Umbilical cord (tissue), 2 donors: ENCODE measurements at places on chromosomes 2 and 18.

DNA sequence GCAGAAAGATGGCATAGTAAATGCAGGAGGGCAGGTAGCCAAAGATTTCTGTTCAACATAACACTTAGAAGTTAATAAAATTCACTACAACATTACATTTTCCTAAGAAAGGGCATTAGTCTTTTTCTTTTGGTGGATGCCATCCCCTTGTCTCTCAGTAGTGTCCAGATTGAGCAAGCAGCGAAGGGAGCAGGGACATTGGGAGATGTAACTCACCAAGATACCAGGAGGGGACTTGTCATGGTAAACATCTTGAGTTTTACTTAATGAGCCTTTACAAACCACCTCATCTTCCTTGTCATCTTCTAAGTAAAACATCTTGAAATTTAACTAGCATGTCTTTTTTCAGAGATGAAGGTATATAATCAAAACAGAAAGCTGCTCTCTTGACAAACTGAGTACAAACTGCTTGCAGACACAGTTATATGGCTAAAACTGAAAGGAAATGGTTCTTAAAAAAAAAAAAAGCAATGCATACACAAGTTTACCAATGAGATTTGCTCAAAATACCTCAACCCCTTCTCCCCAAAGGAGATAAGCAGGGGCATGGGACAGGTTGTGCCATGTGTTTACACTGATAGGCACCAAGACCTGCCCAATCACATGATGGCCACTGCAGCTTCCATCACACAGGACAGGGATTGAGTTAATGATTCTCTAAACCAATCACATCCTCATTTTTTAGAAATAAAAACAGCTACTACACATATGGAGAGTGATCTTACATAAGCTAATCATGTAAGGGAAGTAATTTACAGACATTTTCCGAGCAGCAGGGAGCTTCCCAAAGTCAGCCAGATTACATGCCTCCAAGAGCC lies 30.3 kb downstream of the LPIN2 start:
- DNase-seq = no peak

DNA sequence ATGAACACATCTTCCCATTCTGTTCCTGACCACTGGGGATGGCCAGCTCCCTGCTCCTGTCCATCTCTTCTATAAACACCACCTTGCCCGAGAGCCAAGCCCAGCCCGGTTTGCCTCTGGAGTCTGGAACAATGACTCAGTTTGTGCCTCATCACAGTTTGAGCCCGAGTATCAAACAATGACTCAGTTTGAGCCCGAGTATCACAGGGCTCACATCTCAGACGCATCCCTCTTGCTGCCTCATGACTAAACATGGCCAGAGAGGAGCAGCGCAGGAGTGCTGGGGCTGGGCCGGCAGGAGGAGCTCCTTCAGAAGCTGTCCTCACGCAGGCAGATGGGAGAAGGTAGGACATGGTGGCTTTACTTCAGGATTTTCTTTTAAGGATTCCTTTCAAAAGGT lies 68.7 kb downstream of the PXDN start:
- DNase-seq = peak; percentile 18

- peak; percentile 69 for DNase-seq
Measured at GRCh38 chr18:68666381-68666780, 48.5 kb downstream of the TMX3 start.

DNA sequence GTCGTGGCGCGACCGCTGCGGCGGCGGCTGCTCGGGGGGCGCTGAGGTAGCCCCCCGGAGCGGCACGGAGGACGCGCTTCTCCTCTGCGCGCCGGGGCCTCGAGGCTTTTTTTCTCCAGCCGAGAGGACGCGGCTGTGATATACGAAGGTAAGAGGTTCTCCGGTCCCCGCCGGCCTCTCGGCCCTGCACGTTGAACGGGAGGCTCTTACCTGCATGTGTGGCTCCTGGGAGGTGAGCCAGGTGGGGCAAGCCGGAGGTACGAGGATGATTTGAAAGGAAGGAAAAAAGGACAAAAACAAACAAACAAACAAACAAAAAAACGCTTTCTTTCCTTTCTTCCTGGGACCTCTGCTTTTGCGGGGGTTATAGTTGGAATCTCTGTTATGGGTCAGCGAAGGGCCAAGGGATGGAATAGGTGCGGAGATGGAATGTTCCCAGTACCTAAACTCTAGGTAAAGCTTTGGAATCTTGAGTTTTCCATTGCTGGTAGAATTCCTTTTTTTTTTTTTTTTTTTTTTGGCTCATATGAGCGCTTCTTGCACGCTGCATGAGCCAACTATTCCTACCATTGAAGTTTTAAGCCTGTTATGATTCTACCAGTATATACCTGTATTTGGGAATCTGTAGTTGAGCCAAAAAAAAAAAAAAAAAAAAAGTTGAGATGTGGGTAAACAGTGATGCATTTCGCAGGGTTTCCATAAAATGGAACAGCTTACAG lies 674 bp downstream of the PTPN4 start:
- no peak for DNase-seq

GRCh38 chr2:59798687-59799232 lies 754.7 kb downstream of the BCL11A start:
- no peak for DNase-seq

DNA sequence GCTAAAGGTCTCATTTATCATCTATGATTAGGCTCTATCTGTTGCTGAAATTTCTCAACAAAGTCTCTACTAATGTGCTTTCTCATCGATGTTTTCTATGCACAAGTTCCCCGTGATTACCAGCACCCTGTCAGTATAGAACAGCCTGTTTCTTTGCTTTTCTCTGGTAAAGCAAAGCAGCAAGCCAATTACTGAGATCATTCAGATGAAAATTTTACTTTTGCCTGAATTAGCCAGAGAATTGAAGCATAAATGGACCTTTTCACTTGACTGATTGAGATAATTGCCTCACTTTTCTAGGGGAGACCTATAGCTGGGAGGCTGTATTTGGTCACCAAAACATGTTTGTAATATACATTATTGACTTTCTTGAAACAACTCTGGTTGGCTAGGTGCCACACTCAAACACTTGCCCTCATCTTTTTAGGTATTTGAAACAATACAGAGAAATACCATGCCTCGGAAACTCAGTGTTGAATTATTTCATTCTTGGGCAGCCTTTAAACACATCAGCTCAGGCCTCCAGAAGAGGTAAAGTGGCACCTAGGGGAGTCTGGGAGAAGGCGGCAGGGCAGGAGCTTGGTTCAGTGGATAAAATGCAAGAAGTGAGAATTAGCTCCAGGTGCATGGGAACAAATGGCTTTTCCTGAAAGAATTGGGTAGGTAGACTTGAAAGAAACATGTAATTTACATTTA lies 96.2 kb downstream of the GALNT3 start:
- no peak for DNase-seq

DNA sequence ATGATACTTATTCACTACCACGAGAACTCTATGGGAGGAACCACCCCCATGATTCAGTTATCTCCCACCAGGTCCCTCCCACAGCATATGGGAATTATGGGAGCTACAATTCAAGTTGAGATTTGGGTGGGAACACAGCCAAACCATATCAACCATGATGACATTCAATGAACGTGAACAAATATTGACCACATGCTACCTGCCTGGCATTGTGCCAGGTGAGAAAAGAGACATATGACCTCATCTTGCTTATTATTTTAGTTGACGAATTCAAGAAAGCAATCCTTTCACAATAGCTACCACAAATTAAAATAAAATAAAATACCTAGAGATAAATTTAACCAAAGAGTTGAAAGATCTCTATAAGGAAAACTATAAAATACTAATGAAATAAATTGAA lies 286.5 kb upstream of the CRIM1 start:
- no peak for DNase-seq

DNA sequence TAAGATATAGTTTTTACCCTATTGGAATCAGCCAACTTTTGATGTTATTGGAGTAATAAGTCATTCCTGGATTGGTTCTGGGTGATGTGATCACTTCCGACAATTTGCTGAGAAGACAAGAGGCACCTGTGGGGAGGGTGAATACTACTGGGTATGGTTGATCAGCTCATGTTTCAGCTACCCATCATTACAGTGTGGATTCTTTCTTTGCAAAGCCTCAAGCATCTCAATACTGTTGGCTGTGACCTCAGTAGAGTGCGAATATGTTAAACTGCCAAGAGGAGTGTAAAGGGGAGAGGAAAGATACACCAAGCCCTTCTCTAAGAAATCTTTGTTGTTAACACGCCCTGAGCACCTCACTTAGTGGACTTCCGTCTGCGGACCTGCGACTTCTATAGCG lies 317.7 kb downstream of the TDRD15 start:
- no peak for DNase-seq

- no peak for DNase-seq
Measured at GRCh38 chr2:239502430-239503186, 101.8 kb upstream of the HDAC4 start.

DNA sequence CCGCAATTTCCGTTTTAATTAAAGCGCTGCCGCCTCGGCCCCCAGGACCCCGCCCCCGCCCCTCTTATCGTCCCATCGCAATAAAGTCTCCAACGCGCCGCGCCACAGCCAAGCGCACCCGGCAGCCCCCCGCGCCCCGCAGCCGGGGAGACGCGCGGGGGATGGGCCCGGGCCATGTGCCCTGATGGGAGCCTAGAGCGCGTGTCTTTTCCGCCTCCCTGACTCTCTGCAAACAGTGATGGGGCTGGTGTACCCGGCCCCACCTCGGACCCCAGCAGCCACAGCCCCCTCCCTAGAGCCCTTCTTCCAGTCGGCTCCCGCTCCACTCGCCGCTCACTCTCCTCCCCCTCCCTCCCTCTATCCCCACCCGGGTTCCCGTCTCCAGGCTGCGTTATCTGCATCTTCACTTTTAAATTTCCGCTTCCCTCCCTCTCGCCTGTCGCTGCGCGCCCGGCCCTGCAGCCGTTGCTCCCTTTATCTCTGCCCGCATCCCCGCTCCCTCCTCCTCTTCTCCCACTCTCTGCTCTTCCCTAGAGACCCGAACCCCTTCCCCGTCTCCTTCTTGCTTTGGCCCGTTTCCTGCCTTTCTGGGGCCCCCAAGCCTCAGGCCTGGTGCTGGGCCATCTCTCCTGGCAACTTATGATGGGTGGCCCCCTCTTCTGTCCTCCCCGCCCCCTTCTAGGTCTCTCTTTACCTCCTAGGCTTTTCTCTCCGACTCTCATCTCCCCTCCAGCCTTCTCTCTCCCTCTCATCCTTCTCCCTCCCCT lies 524 bp upstream of the FEV start:
- DNase-seq = no peak

DNA sequence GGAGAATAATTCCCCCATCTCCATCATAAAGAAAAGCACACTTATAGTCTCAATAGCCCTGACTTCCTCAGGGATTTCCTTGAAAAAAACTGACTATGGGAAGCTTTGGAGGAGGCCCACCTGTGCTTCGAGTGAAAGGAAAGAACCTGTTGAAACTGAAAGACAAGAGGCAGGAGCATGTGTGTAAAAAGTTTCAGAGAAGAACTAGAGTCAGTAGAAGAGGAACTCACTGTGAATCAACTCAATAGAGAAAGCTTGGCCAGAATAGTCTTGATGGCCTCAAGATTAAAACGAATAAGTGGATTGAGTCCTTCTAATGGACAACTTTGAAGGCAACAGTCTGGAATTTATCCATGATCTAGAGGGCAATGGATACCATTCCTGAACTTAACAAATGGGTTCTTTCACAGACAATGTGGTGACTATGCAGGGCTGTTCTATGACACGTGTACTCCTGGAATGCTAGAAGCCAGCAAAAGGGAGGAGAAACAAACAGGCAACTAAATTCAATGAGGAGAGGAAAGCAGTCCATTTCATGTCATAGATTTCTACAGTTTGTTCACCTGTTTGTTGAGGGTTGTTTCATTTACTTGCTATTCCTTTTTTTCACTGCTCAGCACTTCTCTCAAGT lies 442.3 kb downstream of the GRB14 start:
- DNase-seq = no peak

DNA sequence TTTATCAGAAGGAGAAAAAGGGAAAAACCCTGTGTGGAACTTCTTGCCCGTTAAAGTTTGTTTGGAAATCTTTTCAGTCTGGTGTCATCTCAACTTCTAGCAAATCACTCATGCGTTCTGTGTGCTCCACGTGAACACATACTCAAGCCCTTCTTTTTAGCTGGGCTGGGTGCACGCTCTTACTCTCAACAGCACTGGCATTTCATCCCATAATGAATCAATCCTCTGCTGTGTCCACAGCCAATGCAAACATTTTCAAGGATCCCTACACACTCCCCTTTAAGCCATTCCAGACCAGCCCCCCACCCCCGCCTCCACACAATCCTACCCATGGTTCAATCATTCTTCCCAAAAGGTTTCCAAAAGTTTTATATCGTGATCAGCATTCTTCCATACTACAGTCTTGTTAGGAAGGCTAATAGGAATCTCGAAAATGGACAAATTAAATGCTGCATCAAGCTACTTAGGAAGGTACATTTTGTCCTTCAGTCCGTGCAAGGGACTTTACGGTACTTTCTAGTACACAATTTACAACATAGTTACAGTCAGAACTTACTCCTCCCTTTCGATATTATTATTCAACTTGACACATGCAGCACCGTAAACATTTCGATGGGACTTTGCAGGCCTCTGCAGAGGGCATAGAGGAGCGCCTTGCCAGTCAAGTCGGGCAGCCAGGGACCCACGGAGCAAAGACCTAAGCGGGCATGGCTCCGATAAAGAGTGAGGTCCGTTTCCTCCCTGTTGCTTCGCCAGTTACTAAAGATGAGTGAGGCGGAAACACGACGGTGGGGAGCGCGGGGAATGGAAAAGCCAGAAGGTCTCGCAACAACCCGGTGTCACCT lies 1.4 kb downstream of the PTGR3 start:
- DNase-seq = peak; percentile 37

DNA sequence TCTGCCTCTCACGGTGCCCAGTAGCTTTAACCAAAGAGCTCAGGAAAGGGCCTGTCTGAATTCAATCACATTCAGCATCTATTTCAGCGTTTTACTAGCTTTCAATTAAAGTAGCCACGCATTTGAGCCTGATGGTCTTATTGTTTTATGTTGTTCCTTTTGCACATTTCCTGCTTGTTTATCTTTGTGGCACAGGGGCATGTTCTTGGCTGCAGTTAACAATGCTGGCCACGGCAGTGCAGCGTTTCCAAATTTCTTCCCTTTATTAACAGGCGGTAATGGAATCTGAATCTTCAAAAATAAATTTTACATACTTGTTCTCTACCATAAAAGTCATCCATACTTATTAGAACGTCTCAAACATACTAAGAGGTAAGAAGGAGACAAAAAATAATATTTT lies 46.2 kb downstream of the HPCAL1 start:
- no peak for DNase-seq

DNA sequence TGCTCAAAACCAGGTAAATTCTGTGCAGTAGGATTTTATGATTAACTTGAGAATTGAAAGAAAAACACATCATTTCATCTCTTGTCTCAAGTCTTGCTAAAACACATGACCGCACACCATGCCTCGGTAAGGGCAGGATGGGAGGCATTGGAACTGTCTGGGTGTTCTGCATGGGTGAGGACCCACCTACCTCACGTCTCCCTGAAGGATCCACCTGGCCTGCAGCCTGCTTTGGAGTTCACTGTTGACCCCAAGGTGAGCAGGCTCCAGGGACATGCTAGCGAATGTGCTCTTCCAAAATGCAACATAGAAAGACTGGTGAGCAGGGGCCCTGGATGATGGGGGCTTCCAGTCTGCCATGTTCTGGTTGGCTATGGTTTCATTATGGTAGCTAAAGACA lies 131.5 kb downstream of the NCK2 start:
- no peak for DNase-seq

- no peak for DNase-seq
Measured at GRCh38 chr2:46036929-46037328, 260.3 kb upstream of the EPAS1 start.
